Type B pancreatic cell (in vitro differentiated cells): ENCODE measurements at places on chromosomes 1 and 21. TPM values are rescaled to one million over a fixed set of nuclear protein-coding genes. Genes with fewer than 3 reads are reported as not detected.
A peak's percentile ranks its signal among the peaks of the same experiment; 100 is the strongest.

RNF19B gene
- total RNA-seq, result 20.1 and 33.8 TPM in 2 replicates

FAM72B gene
- total RNA-seq, result 2.8 and 4.9 TPM in 2 replicates

NEXN gene
- 0.38 and 2.8 TPM in 2 replicates for total RNA-seq

FAAH gene
- total RNA-seq, result 30.8 and 32.0 TPM in 2 replicates

GRCh38 chr1:211932933-211933254, 102.3 kb upstream of the LPGAT1 start:
- no peak overlapping the region for H3K27ac ChIP-seq
- no peaks in the 10 kb centered on the region for H3K27me3 ChIP-seq
- no peaks in the 10 kb centered on the region for H3K36me3 ChIP-seq
- peaks cover 37% of the 10 kb centered on the region for H3K4me1 ChIP-seq
- no peak overlapping the region for H3K4me3 ChIP-seq

ANKRD34A gene
- 0.12 and 0.94 TPM in 2 replicates for total RNA-seq

WDTC1 gene
- total RNA-seq, result 33.7 and 35.1 TPM in 2 replicates

LCE1C gene
- not detected in 2 replicates for total RNA-seq

CNR2 gene
- total RNA-seq, result not detected in 2 replicates

NUAK2 gene
- 13.5 and 17.7 TPM in 2 replicates for total RNA-seq

DNA sequence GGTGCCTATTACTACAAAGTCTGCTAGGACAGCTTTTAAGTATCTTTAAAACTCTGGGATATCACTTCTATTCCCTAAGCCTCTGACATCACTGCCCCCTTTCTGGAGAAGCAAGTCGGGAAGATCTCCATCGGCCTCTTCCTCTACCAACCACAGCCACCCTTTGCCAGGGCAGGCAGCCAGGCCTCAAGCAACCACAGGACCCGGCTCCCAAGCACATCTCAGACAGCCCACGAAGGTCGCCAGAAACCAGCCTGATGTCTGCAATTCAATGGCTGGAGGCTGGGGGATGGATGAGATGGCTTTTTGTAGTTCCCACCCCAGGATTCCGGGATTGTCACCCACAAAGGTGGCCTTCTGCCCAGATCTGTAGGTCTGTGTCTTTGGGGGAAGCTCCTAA, 70.7 kb downstream of the LGR6 start:
- H3K27ac ChIP-seq, result no peak overlapping the region
- H3K36me3 ChIP-seq, result peaks cover 7% of the 10 kb centered on the region
- no peak overlapping the region for H3K4me3 ChIP-seq

TGFBR3 gene
- total RNA-seq, result 22.2 and 33.5 TPM in 2 replicates

GRCh38 chr1:26932531-26932930, 11.0 kb downstream of the NUDC start:
- no peaks in the 10 kb centered on the region for H3K27me3 ChIP-seq
- H3K27ac ChIP-seq, result no peak overlapping the region
- H3K4me3 ChIP-seq, result no peak overlapping the region
- H3K4me1 ChIP-seq, result no peaks in the 10 kb centered on the region
- DNase-seq, result no peak

- no peaks in the 10 kb centered on the region for H3K27me3 ChIP-seq
- peak overlapping the region; percentile 44 for H3K27ac ChIP-seq
- no peak overlapping the region for H3K4me3 ChIP-seq
- DNase-seq, result no peak
Observed at GRCh38 chr1:228957535-228957934, 222.3 kb downstream of the RHOU start.

DNA sequence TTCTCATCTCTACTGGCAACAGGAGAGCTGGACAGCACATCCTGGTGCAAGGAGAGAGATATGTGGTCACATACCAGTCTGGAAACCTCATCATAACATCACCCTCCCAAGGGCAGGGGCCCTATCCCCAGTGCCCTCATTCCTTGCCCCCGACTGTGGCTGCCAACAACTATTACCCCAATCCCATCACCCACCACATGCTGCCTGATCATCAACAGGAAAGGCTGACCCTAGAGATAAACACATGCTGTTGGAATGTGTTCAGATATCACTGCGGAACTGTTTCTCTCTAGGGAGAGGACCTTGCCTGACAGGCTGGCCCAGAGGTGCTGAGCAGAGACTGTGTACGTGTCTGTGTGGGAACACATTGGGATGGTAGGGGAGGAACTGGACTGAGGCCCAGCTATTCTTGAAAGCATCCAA, 4.5 kb upstream of the INKA2 start:
- no peak overlapping the region for H3K4me3 ChIP-seq
- H3K36me3 ChIP-seq, result no peaks in the 10 kb centered on the region
- H3K27ac ChIP-seq, result no peak overlapping the region
- peaks cover 41% of the 10 kb centered on the region for H3K27me3 ChIP-seq
- DNase-seq, result no peak
- peaks cover 7% of the 10 kb centered on the region for H3K4me1 ChIP-seq

GRCh38 chr1:38783640-38784229, 75.8 kb downstream of the RRAGC start:
- H3K4me1 ChIP-seq, result peaks cover 13% of the 10 kb centered on the region
- H3K27me3 ChIP-seq, result peaks cover 71% of the 10 kb centered on the region
- no peak overlapping the region for H3K4me3 ChIP-seq
- H3K36me3 ChIP-seq, result no peaks in the 10 kb centered on the region

DNA sequence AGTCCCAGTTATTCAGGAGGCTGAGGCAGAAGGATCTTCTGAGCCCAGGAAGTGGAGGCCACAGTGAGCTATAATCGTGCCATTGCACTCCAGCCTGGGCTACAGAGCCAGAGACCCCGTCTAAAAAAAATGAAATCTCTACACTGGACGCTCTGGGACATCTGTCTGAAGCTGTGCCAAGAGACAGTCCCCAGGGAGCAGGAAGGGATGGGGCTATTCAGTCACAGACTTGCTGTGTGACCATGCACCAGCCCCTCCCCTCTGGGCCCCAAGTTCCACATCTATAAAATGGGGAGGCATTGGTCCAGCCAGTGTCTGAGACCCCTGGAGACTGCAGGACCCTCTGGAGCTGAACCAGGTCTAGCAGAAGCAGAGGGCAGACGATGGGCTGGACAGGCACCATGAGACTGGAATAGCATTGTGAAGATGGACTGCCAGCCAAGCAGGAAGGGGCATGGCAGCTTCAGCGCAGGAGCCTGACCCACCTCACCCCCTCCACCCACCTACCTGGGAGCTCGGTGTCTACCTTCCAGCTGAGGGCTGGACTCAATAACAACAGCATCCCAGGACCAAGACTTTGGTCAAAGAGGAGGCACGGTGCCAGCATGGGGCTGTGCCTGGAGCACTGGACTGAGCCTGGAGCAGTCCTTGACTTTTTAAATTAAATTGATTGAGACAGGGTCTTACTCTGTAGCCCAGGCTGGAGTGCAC, 1.4 kb downstream of the TMEM54 start:
- DNase-seq, result no peak
- no peaks in the 10 kb centered on the region for H3K36me3 ChIP-seq
- no peak overlapping the region for H3K27ac ChIP-seq
- peaks cover 9% of the 10 kb centered on the region for H3K4me1 ChIP-seq
- H3K4me3 ChIP-seq, result peak overlapping the region; percentile 88

DNA sequence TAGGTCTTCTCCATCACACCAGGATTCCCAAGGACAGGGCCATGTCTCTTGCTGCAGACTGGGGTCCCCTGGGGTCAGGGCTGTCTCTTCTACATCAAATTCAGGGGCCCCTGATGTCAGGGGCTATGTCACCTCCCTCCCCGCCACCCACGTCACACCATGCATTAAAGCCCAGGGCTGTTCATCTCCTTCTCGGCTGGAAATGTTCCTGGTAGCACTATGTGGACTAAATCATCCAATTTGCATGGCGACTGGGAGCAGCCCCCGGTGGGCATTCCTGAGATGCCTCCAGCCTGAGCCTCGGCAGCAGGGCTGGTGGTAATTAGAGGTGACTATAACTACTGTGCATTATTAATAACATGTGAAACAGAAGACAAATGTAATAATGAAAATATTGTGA, 151.7 kb upstream of the HMGB4 start:
- peaks cover 11% of the 10 kb centered on the region for H3K27me3 ChIP-seq
- peaks cover 6% of the 10 kb centered on the region for H3K4me1 ChIP-seq
- H3K36me3 ChIP-seq, result no peaks in the 10 kb centered on the region
- H3K4me3 ChIP-seq, result no peak overlapping the region

DNA sequence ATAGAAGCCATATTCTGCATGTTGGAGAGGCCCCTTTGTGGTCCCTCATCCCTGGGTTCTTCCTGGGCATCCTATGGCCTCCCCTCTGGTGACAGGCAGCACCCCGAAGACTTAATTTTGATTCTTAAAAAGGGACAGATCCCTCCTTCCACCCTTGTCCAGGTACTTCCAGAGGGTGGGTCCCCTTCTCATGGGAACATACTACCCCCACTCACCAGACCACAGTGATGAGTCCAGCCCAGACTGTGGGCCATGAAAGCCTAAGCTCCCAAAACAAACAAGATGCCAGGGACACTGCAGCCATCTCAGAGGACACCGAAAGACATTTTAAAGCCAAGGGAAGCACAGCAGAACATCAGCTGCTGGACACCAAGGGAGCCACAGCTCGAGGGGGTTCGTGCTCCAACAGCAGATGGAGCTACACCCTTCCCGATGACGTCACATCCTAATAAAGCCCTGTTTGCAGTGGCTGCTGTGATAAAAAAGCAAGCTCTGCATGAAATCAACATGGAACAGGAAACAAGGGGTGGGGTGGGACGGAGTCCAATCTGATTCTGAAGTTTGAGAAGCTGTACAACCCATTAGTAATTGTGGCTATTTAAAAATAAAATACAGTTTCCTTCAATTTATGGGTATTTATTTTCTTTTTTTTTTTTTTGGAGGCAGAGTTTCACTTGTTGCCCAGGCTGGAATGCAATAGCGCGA, 32.4 kb downstream of the GNB1 start:
- H3K36me3 ChIP-seq, result peaks cover 11% of the 10 kb centered on the region
- H3K27ac ChIP-seq, result peak overlapping the region; percentile 97
- H3K27me3 ChIP-seq, result no peaks in the 10 kb centered on the region
- H3K4me3 ChIP-seq, result peak overlapping the region; percentile 14
- no peak for DNase-seq
- peaks cover 40% of the 10 kb centered on the region for H3K4me1 ChIP-seq

DNA sequence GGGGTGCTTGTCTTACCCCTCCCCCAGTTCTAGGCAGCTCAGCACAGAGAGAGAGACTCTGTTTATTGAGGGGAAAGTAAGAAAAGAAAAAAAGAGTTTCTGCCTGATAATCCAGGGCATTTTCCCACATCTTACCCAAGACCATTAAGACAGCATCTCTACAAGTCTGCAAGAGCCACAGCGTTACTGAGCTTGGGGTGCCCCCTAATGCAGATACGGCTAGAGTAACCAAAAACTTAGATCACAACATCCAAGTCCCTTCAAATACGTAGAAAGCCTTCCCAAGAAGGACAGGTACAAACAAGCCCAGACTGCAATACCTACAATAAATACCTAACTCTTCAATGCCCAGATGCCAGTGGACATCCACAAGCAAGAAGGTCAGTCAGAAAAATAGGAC, 6.2 kb upstream of the TEX50 start:
- no peak overlapping the region for H3K4me3 ChIP-seq
- H3K36me3 ChIP-seq, result no peaks in the 10 kb centered on the region
- no peaks in the 10 kb centered on the region for H3K4me1 ChIP-seq
- no peak overlapping the region for H3K27ac ChIP-seq
- DNase-seq, result no peak

- no peaks in the 10 kb centered on the region for H3K27me3 ChIP-seq
- no peak for DNase-seq
- no peak overlapping the region for H3K27ac ChIP-seq
- H3K36me3 ChIP-seq, result no peaks in the 10 kb centered on the region
- H3K4me1 ChIP-seq, result peaks cover 7% of the 10 kb centered on the region
- no peak overlapping the region for H3K4me3 ChIP-seq
Observed at GRCh38 chr1:56255516-56256152, 323.7 kb downstream of the PLPP3 start.

PTAFR gene
- total RNA-seq, result 0.48 and 0.95 TPM in 2 replicates
